ENCODE measurements at places on chromosomes 11 and 22. TPM values are rescaled to one million over a fixed set of nuclear protein-coding genes. Genes with fewer than 3 reads are reported as not detected.

Gene SCUBE2
- 0.23 TPM for total RNA-seq

Gene OR51B5
- not detected for total RNA-seq

Gene C11orf21
- 40.8 TPM for total RNA-seq

Gene KCNJ11
- total RNA-seq: 1.5 TPM
